ENCODE measurements at places on chromosomes 4 and X. TPM values are rescaled to one million over a fixed set of nuclear protein-coding genes. Genes with fewer than 3 reads are reported as not detected.

The IL3RA gene
- total RNA-seq, result 1.6 TPM

The DGAT2L6 gene
- not detected for total RNA-seq

The CCKAR gene
- 0.31 TPM for total RNA-seq

The FOXO4 gene
- total RNA-seq, result 3.4 TPM

The GRIA3 gene
- total RNA-seq, result 101 TPM

The SYAP1 gene
- total RNA-seq, result 16.0 TPM

The TLR8 gene
- total RNA-seq, result 0.31 TPM

The UCP1 gene
- total RNA-seq, result not detected

The NUDT11 gene
- 65.1 TPM for total RNA-seq

The PITX2 gene
- total RNA-seq, result not detected

The AIMP1 gene
- 20.3 TPM for total RNA-seq

The ERCC6L gene
- total RNA-seq, result 0.94 TPM

The SORCS2 gene
- total RNA-seq, result 8.1 TPM

The TLR3 gene
- 0.63 TPM for total RNA-seq

The S100P gene
- 0.31 TPM for total RNA-seq

The BMP3 gene
- total RNA-seq, result 7.2 TPM

The CNGA1 gene
- total RNA-seq, result not detected

The XAGE2 gene
- total RNA-seq, result not detected

The CC2D2A gene
- total RNA-seq, result 39.4 TPM

The GPR82 gene
- total RNA-seq, result not detected

The GLUD2 gene
- total RNA-seq, result 1.6 TPM

The XPNPEP2 gene
- not detected for total RNA-seq

The PDE6B gene
- total RNA-seq, result 3.4 TPM

The CD38 gene
- total RNA-seq, result 9.1 TPM

The SLC9B1 gene
- 6.9 TPM for total RNA-seq

The RHOXF1 gene
- not detected for total RNA-seq

The CTAG1A gene
- total RNA-seq, result not detected

The SRPX gene
- 0.31 TPM for total RNA-seq

The LGI2 gene
- 3.1 TPM for total RNA-seq

The DMD gene
- total RNA-seq, result 95.8 TPM

The FOXR2 gene
- not detected for total RNA-seq

The EPHA5 gene
- 157 TPM for total RNA-seq

All from parietal lobe (tissue), 2 donors.